Activated CD4-positive, alpha-beta T cell treated with anti-CD3 and anti-CD28 coated beads, Interleukin-2, amount 50 U/mL, for 24 hours (primary cell): ENCODE measurements at places on chromosomes 16 and 17.

DNA sequence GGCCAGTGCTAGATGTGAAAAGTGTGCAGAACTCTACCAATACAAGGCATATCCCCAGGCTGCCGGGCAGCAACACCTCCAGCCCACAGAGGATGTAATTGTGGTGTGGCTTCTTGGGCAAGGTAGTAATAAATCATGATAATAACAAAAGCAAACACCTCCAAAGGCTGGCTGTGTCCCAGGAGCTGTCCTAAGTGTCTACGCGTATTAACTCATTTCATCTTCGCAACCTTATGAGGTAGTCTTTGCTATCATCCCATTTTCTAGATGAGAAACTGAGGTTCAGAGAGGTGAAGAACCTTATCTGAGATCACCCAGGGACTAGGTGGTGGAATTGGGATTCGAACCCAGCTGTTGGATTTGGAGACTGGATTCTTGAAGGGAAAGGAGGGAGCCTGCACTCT is 5.3 kb downstream of the PDK2 start:
- no peak for DNase-seq

DNA sequence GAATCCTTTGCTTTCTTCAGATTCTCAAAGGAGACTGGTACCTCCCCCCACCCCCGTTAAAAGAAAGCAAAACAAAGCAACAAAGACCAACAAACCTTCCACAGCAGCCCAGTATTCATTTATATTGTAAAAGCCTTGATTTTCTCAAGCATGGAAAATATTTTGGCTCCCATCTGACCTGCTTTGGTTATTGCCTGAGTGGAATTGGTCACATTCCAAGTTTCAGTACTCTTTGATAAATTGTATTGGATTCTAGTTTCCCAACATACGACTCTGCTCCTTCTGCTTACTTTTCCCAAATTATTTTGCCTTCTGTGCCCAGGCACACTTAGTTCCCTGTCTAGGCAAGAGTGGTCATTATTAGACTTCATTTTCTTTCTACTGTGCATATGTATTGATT is 1.3 kb downstream of the ABCC11 start:
- DNase-seq = no peak

GRCh38 chr17:41064301-41064700 is 1.4 kb downstream of the KRTAP2-4 start:
- no peak for DNase-seq

GRCh38 chr17:79974566-79975497 is 60.8 kb downstream of the TBC1D16 start:
- DNase-seq = no peak

DNA sequence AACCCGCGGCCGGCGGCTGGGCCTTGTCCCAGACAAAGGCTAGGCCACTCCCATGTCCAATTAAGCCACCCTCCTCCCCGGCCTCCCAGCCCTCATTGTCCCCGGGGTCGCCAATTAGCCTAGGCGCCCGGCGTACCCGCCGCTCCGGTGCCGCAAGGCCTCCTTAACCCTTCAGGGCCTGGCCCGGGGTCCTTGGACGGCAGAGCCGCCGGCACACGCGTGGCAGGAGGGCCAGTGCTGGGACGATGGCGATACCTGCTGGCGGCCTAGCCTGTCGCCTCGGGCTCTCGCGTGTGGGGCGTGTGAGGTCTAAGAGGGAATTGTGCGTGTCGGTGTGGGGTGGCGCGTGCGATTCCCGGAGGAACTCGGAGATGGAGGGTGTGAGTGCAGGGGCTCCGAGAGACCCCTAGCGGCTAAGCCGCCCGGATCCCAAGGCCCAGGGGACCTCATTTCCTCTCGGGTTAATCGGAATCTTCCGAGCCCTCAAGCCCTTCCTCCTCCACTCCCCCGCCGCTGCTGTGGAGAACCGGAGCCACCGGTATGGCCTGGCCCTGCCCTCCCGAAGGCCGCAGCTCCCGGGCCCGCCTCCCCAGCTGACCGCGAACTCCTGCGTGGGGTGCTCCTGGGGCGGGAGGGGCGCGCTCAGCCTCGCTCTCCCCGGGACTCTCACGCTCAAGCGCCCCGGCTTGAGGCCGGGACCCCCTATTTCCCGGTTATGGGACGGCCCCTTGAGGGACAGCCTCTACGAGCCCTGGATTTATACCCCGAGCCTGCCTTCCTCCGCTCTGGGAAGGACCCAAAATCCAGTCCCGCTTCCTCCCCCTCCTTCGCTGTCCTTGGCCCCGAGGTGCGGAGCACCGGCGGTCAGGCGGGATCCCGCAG is 11.9 kb downstream of the TBX2 start:
- DNase-seq = no peak

DNA sequence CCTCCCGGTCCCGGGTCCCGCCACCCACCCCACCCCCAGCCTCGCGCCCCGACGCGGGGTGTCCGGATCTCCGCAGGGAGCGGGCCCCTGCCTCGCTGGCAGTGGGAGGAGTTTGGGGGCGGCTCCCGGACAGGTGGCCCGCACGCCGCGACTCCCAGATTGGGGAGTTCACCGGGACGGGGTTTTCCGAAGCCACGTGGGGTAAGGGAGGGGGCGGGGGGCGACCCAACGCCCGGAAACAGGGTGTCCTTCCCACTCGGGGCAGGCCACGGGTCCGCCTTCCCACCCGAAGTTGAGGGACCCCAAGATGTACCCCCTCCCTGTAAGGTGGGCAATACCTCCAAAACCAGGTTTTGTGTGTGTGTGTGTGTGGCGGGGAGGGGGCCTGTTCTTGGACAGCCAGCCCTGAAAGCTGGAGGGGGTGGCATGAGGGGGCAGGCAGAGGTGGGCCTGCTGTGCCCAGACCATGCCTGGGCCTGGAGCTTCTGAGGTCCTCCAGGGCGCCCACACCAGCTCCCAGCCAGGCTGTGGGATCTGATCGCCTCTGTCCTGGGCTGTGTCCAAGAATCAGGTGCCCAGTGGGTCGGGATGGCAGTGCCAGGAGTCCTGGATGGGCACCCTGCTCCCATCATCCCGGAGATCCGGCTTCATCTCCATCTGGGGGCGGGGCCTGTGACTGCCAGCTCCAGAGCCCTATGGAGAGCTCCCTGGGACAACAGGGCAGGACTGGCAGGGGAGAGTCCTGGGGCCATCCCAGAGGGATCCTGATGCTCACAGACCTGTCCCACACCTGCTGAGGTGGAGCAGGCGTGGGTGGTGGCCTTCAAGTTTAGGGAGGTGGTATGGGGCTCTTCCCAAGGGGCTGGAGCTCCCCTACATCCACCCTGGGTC is 767 bp downstream of the SYNGR2 start:
- DNase-seq = peak; percentile 55

- no peak for DNase-seq
These were observed 10.4 kb downstream of the MYLK3 start for GRCh38 chr16:46737621-46738214.

DNA sequence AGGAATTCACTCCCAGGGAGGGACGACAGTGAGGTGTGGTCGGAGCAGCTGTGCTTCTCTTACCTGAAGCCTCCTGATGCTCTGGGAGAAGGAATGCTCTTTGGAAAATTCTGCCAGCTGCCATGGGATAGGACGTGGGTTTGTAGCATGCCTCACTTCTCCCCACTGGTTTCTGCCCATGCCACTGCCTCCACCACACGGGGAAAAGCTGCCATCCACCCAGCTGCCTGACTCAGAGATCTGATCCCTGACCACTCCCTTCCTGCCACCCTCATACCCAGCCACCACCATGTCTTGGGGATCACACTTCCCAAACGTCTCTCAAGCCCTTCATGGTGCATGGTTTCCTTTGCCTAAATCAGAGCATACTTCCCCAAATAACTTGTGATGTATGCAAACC is 80.0 kb downstream of the CPPED1 start:
- DNase-seq = no peak

- DNase-seq = no peak
These were observed 51.3 kb downstream of the NKD1 start for GRCh38 chr16:50599494-50599893.

GRCh38 chr16:4474192-4474961 is at the start of gene NMRAL1:
Gene NMRAL1, minus strand, starts transcription at chr16:4474625. Its CDS starts 493 bp downstream, at chr16:4474132.
- peak; percentile 63 for DNase-seq

DNA sequence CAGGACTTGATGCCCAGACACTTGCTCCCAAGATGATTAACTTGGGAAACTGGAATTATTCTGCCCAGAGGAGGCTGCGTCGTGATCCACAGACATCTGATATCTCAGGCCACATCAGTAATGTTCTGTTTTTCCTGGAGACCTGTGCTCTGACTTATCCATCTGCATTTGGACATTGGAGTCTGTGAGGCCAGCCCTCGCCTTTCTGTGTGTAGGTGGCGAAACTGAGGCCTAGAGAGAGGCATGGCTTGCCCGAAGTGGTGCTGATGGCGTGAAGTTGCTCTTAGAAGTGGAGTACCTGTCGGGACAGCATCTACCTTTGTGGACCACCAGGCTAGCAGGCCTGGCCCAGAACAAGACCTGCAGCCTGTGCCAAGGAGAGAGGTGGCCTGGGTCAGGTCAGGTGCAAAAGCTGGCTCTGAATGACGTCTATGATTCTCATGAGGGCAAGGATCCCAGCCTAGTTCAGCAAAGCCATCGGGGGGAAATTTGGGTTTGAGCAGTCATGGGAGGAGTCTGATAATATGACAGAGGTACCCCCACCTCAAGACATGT is 186.8 kb upstream of the ZNF469 start:
- DNase-seq = no peak

DNA sequence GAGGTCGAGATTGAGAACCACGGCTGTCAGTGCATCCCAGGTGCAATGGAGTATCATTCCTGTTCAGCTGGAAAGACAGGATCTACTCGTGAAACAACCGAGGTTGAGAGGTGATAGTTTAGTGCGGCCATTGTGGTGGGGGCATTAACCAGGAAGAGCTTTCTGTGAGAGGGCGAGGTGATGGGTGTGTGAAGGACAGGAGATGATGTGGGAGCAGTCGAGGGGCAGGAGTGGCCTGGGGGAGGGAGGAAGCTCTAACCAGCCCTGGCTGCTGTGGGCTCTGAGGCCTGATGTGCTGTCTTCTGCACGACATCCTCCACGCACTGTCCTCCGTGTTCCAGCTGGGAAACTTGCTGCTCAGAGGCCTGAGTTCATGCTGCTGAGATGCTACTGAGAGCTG is 22.0 kb downstream of the GOSR2 start:
- DNase-seq = no peak

GRCh38 chr17:14559264-14560119 is 258.6 kb downstream of the HS3ST3B1 start:
- DNase-seq = no peak
